ENCODE measurements at places on chromosomes 3 and 15.

DNA sequence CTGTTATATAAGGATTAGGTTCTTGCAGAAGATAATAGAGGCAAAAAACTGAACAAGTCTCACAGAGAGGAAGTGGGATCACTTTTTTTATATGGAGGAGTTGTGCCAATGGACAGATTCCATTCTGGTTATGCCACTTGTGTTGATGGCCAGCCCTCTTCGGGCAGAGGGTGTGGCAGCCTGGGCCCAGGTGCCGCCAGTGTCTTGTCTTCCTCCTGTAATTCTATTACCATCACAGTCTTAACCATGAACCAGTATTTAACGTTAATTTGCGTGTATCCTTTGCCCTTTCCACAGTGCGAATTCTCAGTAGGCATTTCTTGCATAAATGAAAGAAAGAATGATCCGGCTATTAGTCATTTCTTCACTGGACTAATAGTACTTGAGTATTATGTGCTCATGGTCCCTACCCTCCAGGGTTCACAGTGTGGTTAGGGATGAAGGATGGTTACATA is 7.0 kb upstream of the USP4 start:
- no peak for DNase-seq

DNA sequence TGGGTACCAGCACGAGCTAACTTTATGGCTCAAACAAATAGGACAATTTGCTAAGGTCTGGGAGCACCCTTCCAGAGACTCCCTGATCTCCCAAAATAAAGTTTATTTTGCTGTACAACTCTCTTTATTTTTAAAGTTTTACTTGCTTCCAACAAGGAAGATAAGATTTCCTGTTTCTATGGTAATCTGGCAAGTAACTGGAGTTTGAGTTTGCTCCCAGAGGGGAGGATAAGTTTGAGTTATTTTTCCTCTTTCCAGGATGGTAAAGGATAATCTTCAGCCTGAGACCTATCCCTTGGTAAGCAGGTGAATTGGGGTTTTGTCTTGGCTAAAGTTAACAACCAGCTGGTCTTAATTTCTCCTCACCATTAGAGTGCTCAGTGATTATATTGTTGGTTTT is 1019.4 kb upstream of the ALCAM start:
- no peak for DNase-seq

DNA sequence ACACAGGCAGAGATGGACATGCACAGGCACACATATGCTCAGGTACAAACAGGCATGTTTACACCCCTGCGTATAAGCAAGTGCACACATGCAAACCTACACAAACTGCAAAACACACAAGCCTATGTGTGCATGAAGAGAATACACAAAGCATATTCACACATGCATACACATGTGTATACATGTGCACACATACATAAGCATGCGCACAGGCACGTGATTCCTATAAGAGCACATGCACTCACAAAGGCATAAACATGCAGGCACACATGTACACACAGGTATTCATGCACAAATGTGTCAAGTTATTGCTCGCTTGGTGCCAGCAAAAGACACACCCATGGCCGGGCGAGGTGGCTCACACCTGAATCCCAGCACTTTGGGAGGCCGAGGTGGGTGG is 1.4 kb upstream of the GNAT1 start:
- DNase-seq: no peak

DNA sequence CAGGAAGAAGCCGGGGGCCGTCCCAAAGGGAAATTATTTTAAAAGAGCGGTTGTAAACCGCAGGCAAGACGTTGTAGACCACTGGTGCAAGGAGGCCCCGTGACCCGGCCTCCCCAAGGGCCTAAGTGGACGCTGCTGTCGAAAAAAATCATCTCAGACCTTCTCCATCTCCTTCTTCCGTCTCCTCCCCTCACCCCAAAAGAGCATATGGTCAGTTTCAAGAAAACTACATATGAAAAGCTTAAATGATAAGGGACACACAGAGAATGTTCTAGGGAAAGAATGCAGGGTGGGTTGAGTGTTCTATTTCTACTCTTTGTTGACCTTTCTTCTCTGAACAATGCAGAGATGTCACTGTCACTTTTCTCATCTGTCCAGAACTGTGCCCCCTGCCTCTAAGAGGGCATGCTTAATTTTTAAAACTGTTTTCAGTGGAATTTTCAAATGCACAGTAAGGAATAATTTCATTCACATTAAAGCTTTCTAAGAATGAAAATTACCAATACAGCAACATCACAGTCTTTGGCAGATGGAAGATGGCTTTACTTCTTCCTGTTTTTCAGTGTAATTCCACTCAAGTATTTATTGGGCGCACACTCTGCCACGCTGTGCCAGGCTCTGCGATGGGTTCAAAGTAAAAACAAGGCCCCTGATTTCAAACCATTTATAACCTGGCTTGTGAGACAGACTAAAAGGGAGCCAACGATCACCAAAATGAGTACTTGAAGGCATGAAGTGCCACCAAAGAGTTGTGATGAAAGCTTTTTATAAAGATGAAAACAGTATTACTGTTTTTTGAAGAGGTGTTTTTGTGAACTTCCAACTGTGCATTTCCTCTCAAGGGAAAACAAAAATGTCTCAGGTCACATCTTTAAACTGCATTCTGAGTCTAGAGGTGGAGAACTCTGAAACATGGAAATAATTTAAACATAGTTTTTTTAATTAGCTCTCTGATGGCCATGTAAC is 891 bp upstream of the TOP2B start:
- no peak for DNase-seq

DNA sequence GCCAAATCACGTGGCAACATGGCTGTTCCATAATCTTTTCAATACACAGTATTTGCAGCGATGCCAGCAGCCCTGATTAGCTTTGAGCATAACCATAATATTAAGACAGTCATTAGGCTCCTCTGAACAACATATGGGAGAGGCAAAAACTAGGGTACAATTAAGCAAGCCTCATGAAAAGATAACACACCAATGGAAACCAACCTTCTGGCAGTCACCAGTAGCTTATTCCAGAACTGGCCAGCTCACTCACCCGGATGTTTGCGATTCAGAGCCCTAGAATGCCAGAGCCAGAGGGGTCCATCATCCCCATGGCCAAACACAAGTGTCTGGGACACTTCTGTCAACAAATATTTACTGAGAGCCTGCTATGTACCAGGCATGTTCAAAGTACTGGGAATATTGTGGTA is 48.8 kb upstream of the PLXND1 start:
- no peak for DNase-seq

- no peak for DNase-seq
These were observed 99.3 kb upstream of the RAD18 start for GRCh38 chr3:9062570-9062969.

DNA sequence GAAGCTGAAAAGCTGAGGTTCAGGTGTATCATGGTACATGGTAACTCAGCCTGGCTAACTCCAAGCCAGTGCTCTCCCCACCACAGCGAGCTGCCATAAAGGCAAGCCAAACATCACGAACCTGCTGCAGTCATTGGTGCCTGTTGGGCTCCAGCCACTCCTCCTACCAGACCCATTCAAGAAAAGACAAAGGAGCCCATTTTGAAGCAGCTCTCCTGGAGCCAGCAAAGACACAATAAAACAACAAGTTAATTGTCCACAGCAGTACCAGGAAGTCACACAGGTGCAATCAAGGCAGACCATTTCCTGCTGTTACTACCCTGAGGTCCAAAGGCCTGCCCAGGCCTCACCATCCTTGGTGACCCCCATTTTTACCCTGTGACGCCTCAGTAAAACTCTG is 77.6 kb downstream of the DAPK2 start:
- peak; percentile 34 for DNase-seq

- DNase-seq: no peak
These were observed 3.5 kb downstream of the PFN2 start for GRCh38 chr3:149967086-149967685.

DNA sequence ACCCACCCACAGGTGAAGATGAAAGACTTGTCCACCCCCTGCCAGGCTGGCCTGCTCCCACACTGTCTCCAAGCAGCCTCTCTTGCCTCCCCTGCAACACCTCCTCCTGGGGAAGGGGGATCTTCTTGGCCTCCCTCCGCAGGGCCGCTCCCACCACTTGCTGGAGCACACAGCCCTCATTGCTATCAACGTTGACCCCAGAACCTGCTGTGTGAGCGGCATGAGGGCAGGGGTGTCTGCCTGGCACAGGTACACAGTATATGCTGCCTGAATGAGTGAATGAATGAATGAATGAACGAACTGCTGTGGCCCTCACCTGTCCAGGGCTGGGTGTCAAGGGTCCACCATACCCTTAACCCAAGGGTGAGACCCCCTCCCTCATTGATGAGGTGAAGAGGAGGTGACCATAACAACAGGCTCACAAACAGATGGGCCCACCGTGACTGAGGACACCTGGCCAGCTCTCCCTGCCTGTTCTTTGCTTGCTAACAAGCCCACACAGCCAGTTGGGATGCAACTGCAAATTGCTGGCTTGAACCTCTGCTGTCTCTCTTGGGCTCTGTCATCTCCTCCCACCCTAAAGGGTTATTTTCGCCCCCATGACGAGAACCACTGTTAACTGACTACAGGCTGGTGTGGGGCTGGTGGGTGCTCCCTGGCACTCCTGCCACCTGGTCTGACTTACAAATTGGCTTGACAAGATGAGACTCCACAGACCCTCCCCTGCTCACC is 22.5 kb downstream of the SLC41A3 start:
- no peak for DNase-seq

DNA sequence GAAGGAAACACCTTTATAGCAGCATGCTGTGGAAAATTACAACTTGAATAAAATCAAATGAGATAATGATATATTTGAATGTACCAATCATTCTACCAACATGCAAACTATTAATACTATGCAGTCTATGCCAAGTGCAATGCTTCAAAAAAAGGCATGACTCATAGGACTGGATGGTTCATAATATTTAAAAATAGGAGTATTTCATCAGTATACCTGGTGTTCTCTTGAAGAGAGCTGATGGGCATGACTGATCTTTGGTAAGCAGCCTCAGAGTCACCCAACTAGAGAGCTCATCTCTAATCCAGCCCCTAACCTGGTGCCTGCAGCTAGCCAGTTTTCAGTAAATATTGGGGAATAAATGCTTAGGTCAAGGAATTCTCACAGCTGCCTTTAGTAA is 434.7 kb upstream of the ARRDC4 start:
- DNase-seq: no peak

DNA sequence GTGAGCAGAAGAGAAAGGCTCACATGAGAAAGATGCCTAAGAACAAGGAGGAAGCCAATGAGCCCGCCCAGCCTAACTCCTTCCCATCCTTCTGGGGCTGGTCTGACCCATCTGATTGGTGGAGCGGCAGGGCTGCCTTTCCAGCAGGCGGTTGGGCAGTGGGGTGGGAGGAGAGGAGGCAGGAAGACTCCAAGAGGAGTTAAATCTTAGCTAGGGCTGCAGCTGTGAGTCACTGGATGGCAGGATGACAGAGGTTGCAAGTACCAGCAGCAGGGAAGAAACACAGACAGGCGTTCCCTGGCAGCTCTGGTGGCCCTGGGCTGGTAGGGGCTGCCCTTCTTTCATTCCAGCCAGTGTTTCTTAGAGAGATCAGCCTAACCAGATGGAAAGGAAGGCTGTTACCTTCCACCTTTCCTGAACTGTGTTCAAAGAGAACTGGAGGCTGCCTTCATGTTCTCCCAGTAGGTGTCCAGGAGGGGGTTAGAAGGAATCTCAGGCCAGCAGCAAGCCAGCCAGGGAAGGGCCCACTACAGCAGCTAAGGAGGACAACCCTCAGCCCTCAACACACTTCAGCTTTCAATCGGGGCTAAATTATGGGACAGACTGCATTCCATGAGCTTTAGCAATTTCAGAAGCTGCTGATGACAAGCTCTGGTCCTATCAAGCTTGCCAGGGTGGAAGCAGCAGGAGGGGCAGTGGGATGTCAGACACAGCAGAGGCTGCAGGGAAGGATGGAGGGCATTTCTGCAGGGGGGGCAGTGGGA is 50.3 kb downstream of the CHSY1 start:
- DNase-seq: peak; percentile 41

DNA sequence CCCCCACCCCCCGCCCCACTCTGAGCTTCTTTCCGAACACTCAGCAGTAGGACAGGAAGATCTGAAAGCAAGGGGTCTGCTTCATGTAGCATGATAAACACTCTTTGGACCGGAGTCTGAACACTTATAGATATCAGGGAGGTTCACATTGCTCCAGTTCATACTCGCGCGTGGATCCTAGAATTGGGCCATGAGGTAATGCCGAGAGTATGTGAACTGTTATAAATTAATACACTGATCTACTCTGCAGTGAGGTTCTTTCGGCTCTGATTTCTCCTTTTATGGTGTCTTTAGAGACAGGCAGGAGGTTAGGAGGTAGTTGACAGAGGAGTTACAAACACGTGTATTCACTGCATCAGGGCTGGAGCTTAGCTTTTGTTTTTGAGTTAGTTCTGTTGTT is 223.0 kb downstream of the THSD4 start:
- DNase-seq: no peak

GRCh38 chr15:38212729-38213351 is 39.8 kb upstream of the SPRED1 start:
- DNase-seq: no peak

- no peak for DNase-seq
These were observed 41.5 kb downstream of the CP start for GRCh38 chr3:149180057-149180573.

- DNase-seq: no peak
These were observed at the start of gene CDV3 for GRCh38 chr3:133573629-133574194. CDV3 (plus strand) TSS chr3:133573686; CDS start chr3:133574045, 359 bp downstream.

GRCh38 chr3:146585156-146585555 is 20.0 kb downstream of the PLSCR5 start:
- DNase-seq: no peak

GRCh38 chr3:4416427-4416945 is 50.6 kb downstream of the SUMF1 start:
- DNase-seq: no peak

DNA sequence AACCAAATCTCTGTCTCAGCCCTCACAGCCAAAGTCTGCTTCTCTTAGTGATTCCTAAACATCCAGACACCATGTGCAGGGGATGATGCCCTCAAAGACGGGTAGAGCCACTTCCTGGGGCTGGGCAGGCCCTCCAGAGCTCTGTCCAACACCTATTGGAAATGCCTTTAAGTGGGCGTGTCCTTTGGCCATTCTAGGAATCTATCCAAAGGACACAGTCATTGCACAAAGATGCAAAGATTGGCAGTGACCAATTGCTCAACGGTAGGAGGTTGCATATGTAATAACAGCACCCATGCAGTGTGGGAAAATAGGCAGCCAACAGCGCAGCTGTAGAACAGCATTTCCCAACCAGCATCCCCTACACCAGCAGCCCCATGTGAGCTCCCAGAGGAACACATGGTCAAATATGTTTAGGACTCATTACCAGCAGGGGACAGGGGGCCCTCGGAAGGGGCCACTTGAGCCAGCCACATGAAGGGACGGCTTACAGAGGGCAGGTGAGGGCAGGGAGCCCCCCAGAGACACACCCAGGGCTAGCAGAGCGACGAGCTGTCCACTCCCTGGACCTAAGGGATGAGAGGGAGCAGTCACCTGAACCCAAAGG is 142.8 kb upstream of the IQSEC1 start:
- DNase-seq: no peak

Data from H1 (cell line).